ENCODE measurements at places on chromosomes 3 and 15. TPM values are rescaled to one million over a fixed set of nuclear protein-coding genes. Genes with fewer than 3 reads are reported as not detected.

DNA sequence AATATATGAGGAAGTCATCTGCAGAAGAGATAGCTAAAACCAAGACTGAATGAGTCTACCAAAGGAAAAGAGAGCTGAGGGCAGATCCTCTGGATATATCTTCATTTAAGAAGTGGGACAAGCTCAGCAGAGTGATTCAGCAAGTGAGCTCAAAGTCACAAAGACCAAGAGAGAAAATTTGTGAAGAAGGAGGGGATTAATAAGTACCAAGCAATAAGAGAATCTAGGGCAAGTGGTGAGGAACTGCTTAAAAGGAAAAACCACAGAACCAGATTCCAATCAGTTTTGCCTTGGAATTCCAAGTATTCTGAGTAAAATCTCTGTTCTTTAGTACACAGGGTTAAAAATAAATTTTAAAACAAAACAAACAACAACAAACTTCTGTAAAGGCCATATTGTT, 3.6 kb downstream of the EHHADH start:
- DNase-seq = peak; percentile 27

DNA sequence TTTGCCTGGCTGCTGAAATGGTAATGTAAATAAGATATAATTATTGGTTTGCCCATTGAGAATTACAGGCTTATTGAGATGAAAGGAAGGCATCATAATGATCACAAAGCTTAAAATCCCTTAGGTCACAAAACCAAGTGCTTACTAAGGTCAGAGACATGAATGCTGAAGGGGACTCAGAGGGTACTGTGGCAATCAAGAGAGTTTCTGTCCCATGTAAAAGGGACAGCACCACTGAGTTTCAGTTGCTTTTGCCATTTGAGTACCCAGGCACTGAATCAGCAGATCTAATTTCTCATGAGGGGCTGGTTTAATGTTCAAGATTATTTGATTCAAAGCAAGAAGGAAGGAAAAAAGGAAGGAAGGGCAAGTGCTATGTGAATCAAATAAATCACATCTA, 127.0 kb downstream of the PLOD2 start:
- DNase-seq = no peak

Gene CAPN3
- total RNA-seq = not detected

Gene CLDN16
- 15.8 TPM for total RNA-seq

Gene NEK11
- 4.0 TPM for total RNA-seq

Gene AQP9
- not detected for total RNA-seq

Gene SLC9A9
- 1.8 TPM for total RNA-seq

DNA sequence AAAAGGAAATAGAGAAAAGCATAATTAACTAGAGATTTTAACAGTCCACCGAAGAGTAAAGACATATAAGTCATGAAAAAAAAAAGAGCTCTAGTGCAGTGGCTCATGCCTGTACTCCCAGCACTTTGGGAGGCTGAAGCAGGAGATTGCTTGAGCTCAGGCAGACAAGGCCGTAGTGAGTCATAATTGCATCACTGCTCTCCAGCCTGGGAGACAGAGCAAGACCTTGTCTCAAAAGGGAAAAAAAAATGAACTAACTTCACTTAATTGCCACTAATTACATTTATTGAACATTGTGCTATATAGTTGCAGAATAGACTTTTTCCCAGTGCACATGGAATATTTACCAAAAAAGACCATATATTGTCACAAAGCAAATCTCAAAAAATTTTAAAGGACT, 221.8 kb downstream of the CBLB start:
- peak; percentile 41 for DNase-seq

Gene GOLGA6L4
- total RNA-seq = not detected

- DNase-seq = no peak
Observed at GRCh38 chr15:68631601-68632051, 52.8 kb downstream of the CORO2B start.

Gene FBLN2
- not detected for total RNA-seq

- DNase-seq = no peak
Observed at GRCh38 chr15:78063970-78064385, 13.5 kb downstream of the TBC1D2B start.

DNA sequence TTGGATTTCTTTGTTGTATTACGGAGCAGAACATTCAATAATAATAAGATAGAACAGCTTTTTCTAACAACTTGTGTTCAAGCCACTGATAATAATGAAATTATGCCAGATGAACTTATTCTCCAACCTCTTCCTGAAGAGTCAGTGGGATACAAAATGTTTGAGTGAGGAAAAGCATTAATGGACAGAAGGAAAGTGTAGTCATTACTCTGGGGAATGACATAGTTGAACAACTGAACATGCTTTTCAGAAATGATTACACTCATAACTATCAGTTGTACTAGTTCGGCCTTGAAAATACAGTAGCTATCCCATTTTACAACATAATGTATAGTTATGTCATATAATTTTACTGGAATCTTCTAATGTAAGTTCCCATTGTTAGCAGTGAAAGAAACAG, 55.9 kb downstream of the ALCAM start:
- no peak for DNase-seq

Gene PRR20G
- total RNA-seq = not detected

DNA sequence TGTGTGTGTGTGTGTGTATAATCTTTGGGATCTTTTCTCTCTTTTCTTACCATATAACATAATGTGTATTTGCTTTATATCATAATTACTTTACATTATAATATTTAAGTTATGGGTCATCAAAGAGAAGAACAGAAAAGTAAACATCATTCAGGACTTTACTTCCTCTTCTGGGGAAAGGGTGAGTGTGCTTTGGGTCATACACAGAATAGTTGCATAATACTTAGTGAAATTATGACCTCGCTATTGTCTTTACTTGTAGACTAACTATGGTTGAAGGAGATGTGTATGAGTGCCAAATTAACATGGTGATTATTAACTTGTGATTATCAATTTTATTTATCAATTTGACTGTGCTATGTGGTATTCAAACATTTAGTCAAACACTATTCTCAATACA, 1086.9 kb downstream of the DIPK2A start:
- DNase-seq = no peak

GRCh38 chr3:127342735-127343134, 54.9 kb upstream of the PRR20G start:
- no peak for DNase-seq

DNA sequence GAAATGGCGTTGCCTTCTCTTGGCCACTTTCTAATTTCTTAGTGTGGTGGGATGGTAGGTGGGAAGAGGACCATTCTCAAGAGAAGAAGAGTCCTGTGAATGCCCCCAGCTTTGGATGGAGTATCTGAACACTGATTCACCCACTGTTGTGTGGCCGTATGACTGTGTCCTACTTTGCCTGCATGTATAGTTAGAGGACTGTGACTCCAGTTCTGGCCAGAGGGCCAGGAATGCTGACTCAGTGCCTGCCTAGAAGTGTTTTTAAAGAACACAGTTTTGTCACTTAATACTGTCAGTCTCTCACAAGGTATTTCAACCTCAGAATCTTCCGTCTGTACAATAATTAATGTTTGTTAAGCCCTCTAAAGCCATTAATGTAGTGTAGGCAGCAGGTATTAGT, 2.1 kb downstream of the SEC61A1 start:
- no peak for DNase-seq

- DNase-seq = no peak
Observed at GRCh38 chr3:122947738-122948137, 79.8 kb downstream of the SEMA5B start.

- DNase-seq = no peak
Observed at GRCh38 chr3:192731233-192731632, 3.9 kb upstream of the FGF12 start.

GRCh38 chr3:46017720-46018119, 9.6 kb downstream of the XCR1 start:
- no peak for DNase-seq

Gene PLSCR2
- total RNA-seq = not detected

DNA sequence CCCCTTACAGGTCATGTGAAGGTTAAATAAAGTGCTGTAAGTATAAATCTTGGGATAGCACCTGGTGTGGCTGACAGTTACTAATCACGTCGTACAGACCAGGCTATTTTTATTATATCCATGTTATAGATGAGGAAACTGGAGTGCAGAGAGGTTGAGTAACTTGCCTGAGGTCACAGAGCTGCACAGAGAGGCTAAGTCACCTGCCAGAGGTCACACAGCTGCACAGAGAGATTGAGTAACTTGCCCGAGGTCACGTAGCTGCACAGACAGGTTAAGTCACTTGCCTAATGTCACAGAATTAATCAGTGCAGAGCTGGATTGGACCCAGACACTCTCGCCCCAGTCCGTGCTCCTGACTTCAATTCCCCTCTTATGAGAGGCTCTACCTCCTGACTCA, 171.5 kb downstream of the NUP210 start:
- DNase-seq = no peak

DNA sequence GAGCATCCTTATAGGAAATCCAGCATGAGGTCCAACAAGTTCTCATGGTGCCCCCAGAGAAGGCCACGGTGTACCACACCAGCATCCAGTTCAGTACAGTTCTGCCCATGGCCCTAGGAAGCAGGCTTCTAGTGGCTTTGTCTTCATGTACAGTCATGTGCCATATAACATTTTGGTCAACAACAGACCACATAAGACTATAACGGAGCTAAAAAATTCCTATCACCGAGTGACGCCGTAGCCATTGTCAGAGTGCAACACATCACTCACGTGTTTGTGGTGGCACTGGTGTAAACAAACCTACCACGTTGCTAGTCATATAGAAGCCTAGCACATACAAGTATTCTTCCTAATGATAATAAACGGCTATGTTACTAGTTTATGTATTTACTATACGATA, 209.0 kb downstream of the ARRDC4 start:
- DNase-seq = no peak

DNA sequence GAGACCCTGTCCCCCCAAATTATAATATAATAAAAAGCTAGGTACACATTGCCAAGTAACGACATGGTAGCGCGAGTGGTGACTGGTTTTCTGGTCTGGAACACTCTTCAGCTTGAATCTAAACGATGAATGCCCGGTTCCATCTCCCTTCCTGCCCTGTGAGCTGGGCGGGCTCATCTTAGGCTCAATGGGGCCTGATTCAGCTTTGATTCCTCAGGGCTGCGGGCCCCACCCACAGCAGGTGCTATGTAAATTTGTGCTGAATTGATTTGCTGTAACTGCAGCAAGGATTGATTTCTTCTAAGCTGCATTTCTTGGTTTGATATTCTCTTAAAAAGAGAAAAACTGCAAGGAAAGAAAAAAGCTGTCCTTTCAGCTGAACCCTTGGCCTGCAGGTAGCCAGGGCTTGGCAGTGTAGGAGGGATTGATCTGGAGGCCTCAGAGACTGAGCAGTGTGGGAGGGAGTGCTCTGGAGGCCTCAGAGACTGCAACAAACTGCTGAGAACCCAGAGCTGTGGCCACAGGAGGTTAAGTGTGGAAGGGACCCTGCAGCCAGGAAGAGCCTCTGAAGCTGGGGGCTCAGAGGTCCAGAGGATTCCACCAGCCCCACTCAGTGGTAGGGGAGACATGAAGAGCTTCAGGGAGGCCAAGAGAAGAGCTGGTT, 231.6 kb downstream of the XXYLT1 start:
- no peak for DNase-seq

GRCh38 chr3:14890476-14890875, 56.9 kb upstream of the NR2C2 start:
- no peak for DNase-seq

Gene HIGD2B
- not detected for total RNA-seq

- no peak for DNase-seq
Observed at GRCh38 chr3:186959029-186959624, 28.8 kb downstream of the ST6GAL1 start.

- DNase-seq = no peak
Observed at GRCh38 chr15:47265686-47266085, 451.6 kb upstream of the SEMA6D start.

DNA sequence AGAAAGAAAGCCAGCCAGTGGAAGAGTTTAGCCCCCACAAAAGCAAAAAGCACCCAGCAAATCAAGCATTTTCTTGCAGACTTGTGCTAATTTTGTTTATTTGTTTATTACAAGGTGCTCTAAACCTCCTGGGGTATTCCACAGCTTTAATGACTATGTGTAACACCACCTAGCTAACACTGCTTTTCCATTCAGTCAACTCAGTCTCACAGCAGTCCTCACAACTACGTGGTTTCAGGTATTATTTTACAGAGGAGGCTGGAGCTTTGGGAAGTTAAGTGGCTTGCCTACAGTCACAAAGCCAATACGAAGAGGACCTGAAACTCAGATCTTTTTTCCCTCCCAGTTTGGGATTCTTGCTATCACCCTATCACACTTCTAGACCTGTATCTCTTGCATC, 14.8 kb downstream of the SOX14 start:
- no peak for DNase-seq

Gene MGLL
- 31.6 TPM for total RNA-seq

GRCh38 chr3:20798666-20799065, 612.7 kb upstream of the SGO1 start:
- DNase-seq = no peak

Gene DUOX1
- not detected for total RNA-seq

DNA sequence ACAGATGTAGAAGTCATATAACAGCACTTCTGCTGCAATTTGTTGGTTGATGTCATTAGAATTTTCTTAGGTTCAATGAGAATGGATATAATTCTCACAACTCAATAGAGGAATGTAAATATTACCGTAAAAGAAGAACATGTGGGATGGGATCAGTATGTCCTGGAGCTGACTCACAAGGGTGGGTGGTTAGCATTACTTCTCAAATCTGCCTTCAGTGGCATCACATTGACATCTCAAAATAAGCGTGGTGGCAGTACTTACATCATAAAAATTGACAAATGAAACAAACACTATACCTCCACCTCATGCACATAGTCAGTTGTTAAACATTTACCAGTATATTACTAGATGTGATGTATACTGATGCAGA, 1068.0 kb upstream of the CADM2 start:
- no peak for DNase-seq

Gene SNX22
- total RNA-seq = 2.0 TPM

DNA sequence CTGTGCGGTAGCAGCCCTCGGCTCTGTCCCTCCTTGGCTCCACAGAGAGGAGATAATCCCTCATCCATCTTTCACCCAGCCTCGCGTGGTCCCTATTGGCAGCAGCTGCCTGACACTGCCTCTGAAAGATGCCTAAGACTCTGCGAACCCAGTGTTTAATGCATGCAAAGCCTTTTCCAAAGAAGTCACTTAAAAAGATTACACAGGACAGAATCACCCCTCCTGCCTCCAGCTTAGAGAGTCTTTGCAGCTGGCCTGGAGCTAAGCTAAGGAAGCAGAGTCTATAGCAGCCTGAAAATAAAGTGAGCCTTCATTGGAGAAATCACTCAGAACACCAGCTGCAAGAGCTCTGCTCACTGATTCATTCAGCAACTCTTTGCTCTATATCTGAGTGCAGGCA, 247.2 kb downstream of the SHQ1 start:
- DNase-seq = no peak

GRCh38 chr3:42815826-42816225, 6.6 kb downstream of the ACKR2 start:
- DNase-seq = peak; percentile 4

All from Caki2 (cell line).